Epithelial cell of esophagus (primary cell): ENCODE measurements at places on chromosomes 5 and 9.

GRCh38 chr5:23613566-23613965 lies 106.2 kb downstream of the PRDM9 start:
- DNase-seq: no peak

DNA sequence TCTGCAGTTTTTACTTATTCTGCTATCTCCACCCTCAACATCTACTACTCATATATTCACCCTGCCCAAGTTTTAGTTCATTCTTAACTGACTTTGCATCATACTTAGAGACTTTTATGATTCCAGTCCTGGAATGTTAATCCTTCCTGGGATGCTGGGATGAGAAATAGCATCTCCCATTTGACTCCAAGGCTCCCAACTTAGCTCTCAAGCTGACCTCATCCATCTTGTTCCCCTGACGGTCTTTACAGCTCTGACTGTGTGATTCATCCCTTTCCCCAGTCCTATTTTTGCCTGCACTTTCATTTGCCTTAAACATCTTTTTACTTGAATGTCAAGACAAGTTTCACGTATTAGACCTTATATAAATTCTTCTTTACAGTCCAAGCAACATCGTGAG lies 297.8 kb downstream of the EPB41L4A start:
- DNase-seq: no peak

GRCh38 chr5:34914671-34915138 lies 599 bp downstream of the RAD1 start:
- no peak for DNase-seq

- peak; percentile 71 for DNase-seq
Measured at GRCh38 chr5:14914623-14915260, 43.2 kb upstream of the ANKH start.

- no peak for DNase-seq
Measured at GRCh38 chr9:16412740-16413139, 457.7 kb downstream of the BNC2 start.

- DNase-seq: no peak
Measured at GRCh38 chr9:14909961-14910805, at the start of gene FREM1. FREM1 (minus strand) TSS chr9:14910428; CDS start chr9:14868977, 41,451 bp downstream.
